A549 treated with Hydrocortisone at 1 μM for 4 hours (cell line): ENCODE measurements at places on chromosomes 7 and 10. TPM values are rescaled to one million over a fixed set of nuclear protein-coding genes. Genes with fewer than 3 reads are reported as not detected.

Gene WIPF3
- total RNA-seq = 0.43 to 0.59 TPM (median 0.51 TPM) in 5 replicates

Gene CTAGE4
- total RNA-seq = 0.03 TPM in 1 of 5 replicates, not detected in the others

Gene TMEM196
- not detected in 5 replicates for total RNA-seq

Gene HSPA14
- total RNA-seq = 40.7 to 46.6 TPM (median 43.9 TPM) in 5 replicates
